ENCODE measurements at places on chromosomes 4 and X.

DNA sequence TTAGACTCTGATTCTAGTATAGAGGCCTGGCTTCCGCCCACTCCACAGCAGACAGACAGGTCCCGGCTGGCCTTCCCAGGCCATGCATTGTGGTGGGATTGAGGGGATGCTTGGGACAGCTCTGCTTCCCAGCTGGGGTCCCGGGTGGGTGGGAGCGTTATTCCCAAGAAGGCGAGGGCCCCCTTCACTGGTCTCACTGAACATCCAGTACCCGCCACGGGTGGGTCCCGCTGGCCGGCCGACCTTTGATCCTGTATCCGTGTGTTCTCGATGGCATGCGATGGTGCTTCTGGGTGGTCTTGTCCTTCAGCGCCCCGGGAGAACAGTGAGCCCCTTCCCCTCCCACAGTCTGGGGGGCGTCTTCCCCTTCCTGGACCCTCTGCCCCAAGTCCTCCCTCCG is 231.4 kb downstream of the AFAP1 start:
- DNase-seq, result no peak

- DNase-seq, result no peak
These were observed 21.9 kb downstream of the ARMCX6 start for GRCh38 chrX:101595739-101596419.

DNA sequence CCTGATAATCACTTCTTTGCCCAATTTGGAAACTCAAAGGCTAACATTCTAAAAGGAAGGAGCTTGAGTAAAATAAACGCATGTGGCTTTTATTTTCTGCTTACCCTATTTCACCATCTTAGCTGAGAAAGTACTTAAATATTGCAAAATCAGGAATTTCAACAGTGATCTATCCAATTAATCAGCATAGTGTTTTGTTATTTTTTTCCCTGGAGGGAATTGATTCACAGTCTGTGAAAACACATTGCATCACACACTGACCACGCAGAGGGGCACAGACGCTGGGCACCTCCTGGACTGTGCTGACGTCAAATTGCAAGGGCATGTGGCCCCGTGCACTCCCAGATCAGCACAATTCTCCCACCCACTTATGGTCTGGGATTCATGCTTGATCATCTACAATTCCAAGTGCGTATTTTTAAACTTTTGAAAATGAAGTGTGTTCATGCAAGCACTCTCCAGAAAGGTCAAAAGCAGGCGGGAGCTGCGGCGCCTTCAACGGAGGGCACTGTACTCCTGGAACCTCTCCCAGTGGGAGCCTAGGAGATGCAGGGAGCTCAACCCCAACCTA is 320.6 kb upstream of the PPARGC1A start:
- no peak for DNase-seq

- DNase-seq, result no peak
These were observed 3.0 kb upstream of the LAGE3 start for GRCh38 chrX:154481911-154482601.

- DNase-seq, result no peak
These were observed 430.1 kb downstream of the GABRG1 start for GRCh38 chr4:45693746-45694145.

GRCh38 chr4:176789955-176790354 is 2.8 kb downstream of the VEGFC start:
- DNase-seq, result no peak

- DNase-seq, result no peak
These were observed 37.7 kb downstream of the MECP2 start for GRCh38 chrX:154059729-154060245.

GRCh38 chr4:184514121-184514988 is 40.0 kb upstream of the IRF2 start:
- DNase-seq, result peak; percentile 38

GRCh38 chrX:110086916-110087484 is 84.1 kb downstream of the TMEM164 start:
- DNase-seq, result no peak

DNA sequence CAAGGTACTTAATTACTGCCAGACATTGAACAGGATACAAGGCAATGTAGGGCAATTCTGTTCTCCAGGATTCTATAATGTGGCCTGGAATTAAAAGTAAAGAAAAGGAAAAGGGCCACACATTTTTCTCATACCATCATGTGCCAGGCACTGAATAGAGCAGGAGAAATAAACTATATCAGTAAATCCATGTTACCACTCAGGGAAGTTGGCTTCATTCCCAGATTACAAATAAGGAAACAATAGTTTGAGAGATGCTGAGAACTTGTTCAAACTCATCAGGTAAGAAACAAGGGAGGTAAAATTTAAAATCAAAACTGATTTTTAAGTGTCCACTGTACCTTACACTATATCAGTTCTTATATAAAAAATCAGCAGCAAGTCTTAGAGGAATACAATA is 645.0 kb upstream of the ATOH1 start:
- DNase-seq, result no peak

- no peak for DNase-seq
These were observed 70.0 kb downstream of the MGST2 start for GRCh38 chr4:139735381-139736273.

GRCh38 chrX:146604196-146604595 is 205.4 kb upstream of the CXorf51B start:
- DNase-seq, result no peak

- DNase-seq, result no peak
These were observed 13.8 kb downstream of the PGRMC1 start for GRCh38 chrX:119249891-119250290.

DNA sequence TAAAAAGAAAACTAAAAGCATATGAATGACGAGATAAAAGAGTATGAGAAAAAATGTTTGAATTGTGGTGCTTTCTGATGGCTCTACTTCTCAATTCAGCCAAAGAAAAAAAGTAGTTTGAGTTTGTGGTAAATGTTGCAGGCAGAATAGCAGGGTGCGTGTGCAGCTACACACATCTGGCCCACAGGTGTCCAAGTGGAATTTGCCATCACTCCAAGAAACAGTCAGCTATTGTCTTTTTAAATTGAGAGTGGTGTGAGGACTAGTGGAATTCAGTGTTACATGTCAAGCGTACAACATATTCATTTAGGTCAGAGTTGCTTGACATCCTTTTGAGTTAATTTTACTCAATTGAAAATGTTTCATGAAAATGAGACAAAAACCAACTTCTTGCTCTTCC is 424.8 kb upstream of the MAD2L1 start:
- no peak for DNase-seq

Measured in activated T-helper 1 cell treated with anti-CD3 and anti-CD28 coated beads, Interleukin-2, amount 50 U/mL, for 16 hours (primary cell).